ENCODE measurements at places on chromosomes 5 and 9.

GRCh38 chr5:68337235-68337634, 121.7 kb downstream of the PIK3R1 start:
- no peak for DNase-seq

GRCh38 chr9:130352586-130353285, 87.2 kb downstream of the HMCN2 start:
- no peak for DNase-seq

DNA sequence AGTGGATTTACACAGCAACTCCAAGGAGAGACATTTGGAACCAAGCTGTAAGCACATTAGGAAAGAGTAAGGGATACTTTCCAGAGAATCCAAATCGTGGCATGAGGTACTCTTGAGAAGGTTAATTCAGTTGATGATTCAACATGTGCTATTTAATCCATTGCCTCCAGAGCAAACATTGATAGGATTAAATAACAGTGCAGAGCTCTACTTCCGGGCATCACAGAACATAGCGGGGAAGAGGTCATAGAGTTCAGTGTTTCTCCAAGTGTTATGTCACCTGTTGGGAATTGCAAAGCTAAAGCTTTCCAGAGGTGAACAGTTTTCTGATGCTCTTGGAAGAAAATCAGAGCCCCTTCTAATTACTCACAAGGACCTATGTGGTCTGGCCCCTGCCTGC, 127.5 kb downstream of the PPP2R2B start:
- DNase-seq, result no peak

GRCh38 chr5:180071531-180072255, at the start of gene RNF130:
Gene RNF130 (minus strand): TSS chr5:180071759. CDS start chr5:180071702, 57 bp downstream.
- DNase-seq, result peak; percentile 87

GRCh38 chr5:2142456-2142954, 259.8 kb upstream of the IRX4 start:
- DNase-seq, result no peak

GRCh38 chr5:147782110-147783028, at the start of gene JAKMIP2:
Gene JAKMIP2 (minus strand): TSS chr5:147782728. CDS start chr5:147671806, 110,922 bp downstream.
- DNase-seq, result peak; percentile 85

GRCh38 chr9:36357639-36358038, 42.4 kb downstream of the RNF38 start:
- DNase-seq, result no peak

Measured in T-helper 2 cell treated with Interferon-gamma antibody and Interleukin-4, amounts not matched to agents 5 μg/mL and 100 μg/mL, for 36 hours (primary cell).